HFFc6 (cell line): ENCODE measurements at places on chromosomes 6 and 20.

GRCh38 chr20:53903652-53903987, 166.8 kb downstream of the BCAS1 start:
- DNase-seq = no peak

DNA sequence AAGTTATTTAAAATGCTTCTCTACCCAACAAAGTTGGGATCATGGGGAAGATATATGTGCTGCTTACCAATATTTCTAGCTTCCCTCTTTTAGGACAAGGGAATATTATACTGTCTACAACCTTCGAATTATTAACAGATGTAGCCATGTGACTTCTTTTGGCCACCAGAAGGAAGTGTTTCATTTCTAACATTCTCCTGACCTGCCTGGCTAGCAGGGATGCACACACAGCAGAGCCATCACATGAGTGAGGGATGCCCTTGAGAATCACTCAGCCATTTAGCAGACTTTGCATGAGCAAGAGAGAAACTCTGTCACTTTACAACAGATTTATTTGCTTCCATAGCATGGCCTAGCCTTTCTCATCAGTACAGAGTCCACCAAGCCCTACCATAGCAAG, 230.7 kb upstream of the MARCKS start:
- DNase-seq = no peak

- peak; percentile 28 for DNase-seq
Observed at GRCh38 chr20:49916146-49917002, 1.0 kb upstream of the SPATA2 start.

- DNase-seq = no peak
Observed at GRCh38 chr20:21159658-21160380, 33.9 kb downstream of the KIZ start.

DNA sequence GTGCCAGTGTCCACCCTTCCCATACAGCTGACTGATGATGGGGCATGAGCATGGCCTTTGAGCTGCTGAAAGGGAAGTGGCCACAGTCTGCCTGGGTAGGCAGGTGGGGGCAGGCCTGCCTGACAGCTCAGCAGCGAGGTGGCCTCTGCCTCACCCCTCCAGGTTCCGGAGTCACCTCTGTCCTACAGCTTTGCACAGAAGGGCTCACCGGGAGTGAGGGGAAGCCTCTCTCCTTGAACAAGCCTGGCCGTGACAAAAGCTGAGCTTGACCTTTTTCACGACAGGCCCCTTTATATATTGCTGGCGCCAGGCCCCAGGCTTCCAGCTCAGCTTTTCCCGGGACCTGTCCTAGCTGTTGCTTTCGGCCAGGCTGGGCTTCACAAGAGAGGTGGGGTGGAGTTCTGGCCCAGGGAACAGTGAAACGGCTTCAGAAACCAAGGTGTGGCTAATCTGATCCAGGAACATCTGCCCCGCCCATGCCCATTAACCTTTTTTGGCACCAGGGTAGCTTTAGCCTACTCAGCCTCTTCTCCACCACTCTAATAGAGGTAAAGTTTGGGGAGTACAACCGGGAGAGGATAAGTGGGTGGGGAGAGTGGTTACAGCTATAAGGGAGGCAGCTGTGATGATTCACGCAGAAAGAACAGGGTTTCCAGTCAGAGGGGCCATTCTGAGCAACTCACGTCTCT, 42.9 kb downstream of the C6orf132 start:
- DNase-seq = peak; percentile 26

DNA sequence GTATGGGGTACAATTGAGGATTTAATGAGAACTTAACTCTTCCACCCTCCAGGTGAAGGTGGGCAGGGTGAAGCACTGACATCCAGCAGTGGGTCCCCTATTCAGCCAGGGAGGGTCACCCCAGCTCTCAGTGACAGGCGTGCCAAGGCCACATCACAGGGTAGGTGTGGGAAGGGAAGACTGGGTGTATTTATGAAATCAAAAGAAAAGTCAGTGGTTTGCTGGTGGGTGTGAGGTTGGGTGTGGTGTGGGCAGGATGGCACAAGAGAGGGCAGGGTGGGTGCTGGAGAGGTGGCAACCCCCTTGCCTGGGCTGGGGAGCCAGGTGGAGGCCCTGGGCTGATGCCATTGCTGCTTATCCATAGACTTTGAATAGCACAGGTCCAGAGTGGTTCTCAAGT, 16.6 kb downstream of the SYNDIG1 start:
- DNase-seq = no peak

DNA sequence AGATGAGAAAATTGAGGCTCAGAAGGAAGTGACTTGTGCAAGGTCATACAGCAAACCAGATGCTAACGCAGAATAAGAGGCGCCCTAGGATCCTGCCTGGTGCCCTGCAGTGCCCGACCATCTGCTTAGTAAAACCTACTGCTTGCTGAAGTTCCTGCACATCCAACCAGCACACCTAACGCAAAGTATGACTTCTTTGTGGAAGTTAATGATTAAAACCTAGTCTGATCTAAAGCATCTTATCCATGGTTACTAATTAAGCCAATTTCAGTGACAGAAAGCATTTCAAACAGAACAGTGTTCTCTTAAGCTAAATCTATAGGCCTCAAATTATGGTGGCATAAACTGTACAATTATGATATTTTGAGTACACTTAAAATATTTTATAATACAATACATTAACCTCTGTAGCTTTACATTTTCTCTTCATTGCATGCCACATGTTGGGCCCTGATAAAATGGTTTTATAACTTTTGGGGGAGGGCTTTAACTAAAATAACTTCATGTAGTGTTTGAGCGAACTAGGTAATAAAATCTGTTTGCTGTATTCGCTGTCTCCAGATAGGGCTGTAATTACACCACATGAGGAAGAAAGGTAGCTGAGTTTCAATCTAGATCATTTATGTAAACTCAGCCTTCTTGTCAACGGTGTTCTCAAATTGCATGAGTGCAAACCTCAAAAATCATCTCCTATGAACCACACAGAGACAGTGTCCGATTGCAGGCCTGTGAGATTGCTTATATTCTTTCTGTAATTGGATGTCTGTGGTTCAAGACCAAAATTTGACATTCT, 37.5 kb upstream of the BEND3 start:
- DNase-seq = no peak

GRCh38 chr20:25315418-25316210, 67.7 kb downstream of the PYGB start:
- peak; percentile 64 for DNase-seq

GRCh38 chr6:159719287-159719686, 8.0 kb upstream of the WTAP start:
- DNase-seq = no peak

DNA sequence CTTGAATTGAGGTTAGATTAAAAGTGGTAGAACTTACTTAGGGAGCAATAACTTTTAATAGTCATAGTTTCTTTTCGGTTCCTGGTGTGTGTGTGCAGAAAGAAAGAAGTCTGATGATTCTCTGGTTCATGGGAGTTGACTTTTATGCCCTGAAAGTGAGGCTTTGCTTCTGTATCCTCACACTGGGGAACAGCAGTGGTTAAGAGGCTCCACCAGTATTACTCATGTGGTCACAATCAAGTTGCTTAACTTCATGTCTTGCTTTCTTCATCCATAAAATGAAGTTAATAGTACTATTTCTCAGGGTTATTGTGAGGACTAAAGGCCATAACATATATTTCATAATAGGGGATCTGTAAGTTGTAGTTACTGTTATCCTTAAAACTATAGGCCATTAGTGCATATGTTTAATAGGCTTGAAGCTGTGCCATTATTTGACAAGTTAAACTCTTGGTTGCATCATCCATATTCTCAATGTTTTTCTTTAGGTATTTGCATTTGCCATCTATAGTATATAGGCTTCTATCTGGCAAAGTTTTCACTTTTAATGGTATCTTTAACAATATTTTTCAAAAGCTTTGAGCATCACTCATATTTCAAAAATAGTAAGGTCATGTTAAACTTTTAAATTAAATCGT, 262.4 kb downstream of the PLCB1 start:
- peak; percentile 43 for DNase-seq

GRCh38 chr6:2077826-2078225, 167.6 kb downstream of the GMDS start:
- no peak for DNase-seq

- DNase-seq = no peak
Observed at GRCh38 chr6:8108759-8109539, 6.6 kb upstream of the EEF1E1 start.

DNA sequence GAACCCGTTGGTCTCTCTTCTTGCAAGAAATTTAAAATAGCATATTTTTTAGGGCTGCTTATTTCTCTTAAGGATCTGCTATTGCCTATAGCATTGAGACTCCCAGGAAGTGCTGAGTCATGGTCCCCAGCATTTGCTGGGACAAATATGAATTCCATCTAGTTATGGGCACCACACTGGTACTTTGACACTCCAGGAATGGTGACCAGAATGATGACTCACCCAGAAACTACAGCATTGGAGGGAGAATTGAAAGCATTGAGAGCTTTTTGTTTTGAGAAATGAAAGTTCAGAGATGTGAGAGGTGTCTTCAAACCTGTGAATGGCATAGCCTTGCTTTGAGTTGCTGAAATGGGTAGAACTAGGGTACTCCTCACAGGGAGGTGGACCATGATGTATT, 699.7 kb downstream of the DHX35 start:
- peak; percentile 0 for DNase-seq

GRCh38 chr20:37839432-37839827, 63.5 kb upstream of the VSTM2L start:
- DNase-seq = no peak

GRCh38 chr6:10847684-10848083, 9.3 kb upstream of the MAK start:
- DNase-seq = no peak
